ENCODE measurements at places on chromosomes 2 and 18. TPM values are rescaled to one million over a fixed set of nuclear protein-coding genes. Genes with fewer than 3 reads are reported as not detected.

Gene UGT1A1
- total RNA-seq: not detected

Gene KIAA2012
- total RNA-seq: not detected

Gene ZEB2
- 89.0 TPM for total RNA-seq

Gene AGXT
- not detected for total RNA-seq

Gene IMPA2
- 82.8 TPM for total RNA-seq

DNA sequence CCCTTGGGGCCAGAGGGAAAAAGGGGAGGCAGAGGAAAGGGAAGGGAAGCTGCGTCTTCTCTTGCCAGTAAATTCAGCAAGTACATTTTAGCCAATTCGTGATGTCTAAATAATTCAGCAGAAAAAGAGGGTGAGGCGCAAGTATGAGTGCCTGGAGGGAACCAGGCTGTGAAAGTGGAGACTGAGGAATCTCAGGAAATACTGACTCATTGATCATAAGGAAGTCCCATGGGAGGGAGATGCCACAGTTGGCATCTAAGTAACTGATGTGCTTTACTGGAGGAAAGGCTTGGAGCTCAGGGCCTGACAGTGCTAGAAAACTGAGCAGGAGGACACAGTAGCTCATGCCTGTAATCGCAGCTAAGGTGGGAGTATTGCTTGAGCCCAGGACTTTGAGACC lies 31.1 kb downstream of the KIF5C start:
- DNase-seq: no peak

- no peak for DNase-seq
These were observed 3.8 kb upstream of the RPE start for GRCh38 chr2:209998596-209998995.

GRCh38 chr2:60350791-60351190 lies 202.7 kb downstream of the BCL11A start:
- no peak for DNase-seq

- DNase-seq: no peak
These were observed 33.8 kb downstream of the MAP4K3 start for GRCh38 chr2:39403311-39403710.

DNA sequence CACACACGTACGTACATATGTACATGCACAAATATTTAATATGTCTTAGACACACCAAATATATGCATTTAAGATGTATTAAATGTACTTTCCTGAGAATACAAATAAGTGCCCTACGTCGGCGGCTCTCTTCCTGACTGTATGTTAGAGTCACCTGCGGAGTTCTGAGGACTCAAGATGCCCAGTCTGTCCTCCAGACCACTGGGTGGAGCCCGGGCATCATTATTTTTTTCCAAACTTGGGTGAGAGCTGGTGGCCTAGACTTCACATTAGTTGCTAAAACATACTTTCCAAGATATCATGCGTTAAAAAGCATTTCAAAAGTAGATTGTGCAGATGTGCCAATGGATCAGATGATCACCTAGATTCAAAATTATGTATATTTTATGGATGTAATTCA lies 2.9 kb downstream of the IL18R1 start:
- no peak for DNase-seq

DNA sequence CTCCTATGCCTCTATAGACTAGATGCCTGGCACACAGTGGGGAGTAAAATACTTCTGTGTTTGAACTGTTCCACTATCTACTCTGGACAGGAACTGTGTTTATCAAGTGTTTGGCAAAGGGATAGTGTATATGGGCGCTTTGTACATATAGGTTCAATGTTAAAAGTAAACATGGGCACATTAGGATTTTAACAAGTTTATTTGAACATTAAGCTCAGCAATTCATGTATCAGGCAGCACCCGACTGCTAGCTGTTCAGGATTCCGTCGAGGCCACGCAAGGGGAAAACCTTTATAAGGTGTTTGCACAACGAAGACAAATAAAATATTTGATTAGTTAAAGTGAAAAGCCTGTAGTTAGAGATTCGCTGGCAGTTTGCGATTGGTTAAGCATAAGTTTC lies 43.4 kb upstream of the ROCK2 start:
- DNase-seq: no peak

DNA sequence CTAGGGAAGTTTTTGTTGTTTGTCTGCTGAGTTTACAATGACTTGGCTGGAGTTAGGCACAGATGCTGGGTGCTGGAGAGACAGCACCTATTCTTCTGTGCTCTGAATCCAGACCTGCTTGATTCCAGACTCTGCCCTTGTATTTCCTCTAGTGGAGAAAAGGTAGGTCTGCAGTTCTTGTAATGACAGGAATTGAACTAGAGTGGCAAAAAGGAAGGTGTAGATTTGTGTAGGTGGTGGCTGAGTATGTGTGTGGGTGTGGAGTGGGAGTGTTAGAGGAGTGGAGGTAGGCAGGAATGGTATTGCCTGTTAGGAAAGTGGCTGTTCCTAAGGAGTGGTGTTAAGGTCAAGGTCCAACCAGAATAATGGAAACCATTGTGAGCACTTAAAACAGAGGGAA lies 71.9 kb upstream of the LYPD6 start:
- no peak for DNase-seq

DNA sequence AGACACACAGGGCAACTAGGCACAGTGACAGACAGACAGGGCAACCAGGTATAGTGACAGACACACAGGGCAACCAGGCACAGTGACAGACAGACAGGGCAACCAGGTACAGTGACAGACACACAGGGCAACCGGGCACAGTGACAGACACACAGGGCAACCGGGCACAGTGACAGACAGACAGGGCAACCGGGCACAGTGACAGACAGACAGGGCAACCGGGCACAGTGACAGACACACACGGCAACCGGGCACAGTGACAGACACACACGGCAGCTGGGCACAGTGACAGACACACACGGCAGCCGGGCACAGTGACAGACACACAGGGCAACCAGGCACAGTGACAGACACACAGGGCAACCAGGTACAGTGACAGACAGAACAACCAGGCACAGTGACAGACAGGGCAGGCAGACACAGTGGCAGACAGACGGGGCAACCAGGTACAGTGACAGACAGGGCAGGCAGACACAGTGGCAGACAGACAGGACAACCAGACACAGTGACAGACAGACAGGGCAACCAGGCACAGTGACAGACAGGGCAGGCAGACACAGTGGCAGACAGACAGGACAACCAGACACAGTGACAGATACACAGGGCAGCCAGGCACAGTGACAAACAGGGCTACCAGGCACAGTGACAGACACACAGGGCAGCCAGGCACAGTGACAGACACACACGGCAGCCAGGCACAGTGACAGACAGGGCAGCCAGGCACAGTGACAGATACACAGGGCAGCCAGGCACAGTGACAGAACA lies 64.7 kb upstream of the RAB6C start:
- no peak for DNase-seq

DNA sequence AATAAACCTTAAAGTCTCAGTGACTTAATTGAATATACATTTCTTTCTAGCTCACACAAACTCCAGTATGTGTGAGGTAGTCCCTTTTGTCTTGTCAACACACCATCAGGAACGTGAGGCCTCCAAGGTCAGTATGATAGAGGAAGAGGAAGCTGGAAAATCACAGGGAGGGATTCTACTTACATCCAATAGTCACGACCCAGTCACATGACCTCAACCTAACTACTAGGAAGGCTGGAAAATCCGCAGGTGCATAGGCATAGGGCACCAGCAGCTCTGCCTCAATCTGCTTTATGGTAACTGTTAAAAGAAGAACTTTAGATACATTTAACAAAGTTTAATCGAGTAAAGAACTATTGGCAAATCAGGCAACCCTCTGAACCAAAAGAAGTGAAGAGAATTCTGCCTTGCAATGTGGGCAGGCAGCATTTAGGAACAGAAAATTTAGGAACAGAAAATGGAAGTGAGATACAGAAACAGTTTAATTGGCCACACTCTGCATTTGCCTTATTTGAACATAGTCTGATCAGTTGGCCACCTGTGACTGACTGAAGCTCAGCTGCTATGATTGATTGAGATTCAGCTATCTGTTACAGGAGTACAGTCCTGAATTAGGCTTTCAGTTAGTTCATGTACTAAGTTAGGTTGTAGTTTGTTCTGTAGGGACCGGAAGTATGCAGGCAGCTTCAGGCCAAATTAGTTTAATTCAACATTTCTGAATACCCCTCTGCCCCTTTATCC lies 165.0 kb upstream of the PARD3B start:
- DNase-seq: no peak

- peak; percentile 96 for DNase-seq
These were observed 8.2 kb downstream of the SLC35F6 start for GRCh38 chr2:26772064-26773001.

- no peak for DNase-seq
These were observed 244.1 kb downstream of the HDAC4 start for GRCh38 chr2:239156516-239157265.
